ENCODE measurements at places on chromosomes 13 and 19. TPM values are rescaled to one million over a fixed set of nuclear protein-coding genes. Genes with fewer than 3 reads are reported as not detected.

The ZFP28 gene
- 8.2 TPM for total RNA-seq

The SLC39A3 gene
- 40.6 TPM for total RNA-seq

The SMIM44 gene
- not detected for total RNA-seq

The SYT3 gene
- not detected for total RNA-seq

The SLC8A2 gene
- 0.21 TPM for total RNA-seq

The C1QTNF9 gene
- total RNA-seq = not detected

All from nasal cavity respiratory epithelium epithelial cell of viscerocranial mucosa (primary cell).